ENCODE measurements at places on chromosomes 5 and 9. TPM values are rescaled to one million over a fixed set of nuclear protein-coding genes. Genes with fewer than 3 reads are reported as not detected.
A peak's percentile ranks its signal among the peaks of the same experiment; 100 is the strongest.

DNA sequence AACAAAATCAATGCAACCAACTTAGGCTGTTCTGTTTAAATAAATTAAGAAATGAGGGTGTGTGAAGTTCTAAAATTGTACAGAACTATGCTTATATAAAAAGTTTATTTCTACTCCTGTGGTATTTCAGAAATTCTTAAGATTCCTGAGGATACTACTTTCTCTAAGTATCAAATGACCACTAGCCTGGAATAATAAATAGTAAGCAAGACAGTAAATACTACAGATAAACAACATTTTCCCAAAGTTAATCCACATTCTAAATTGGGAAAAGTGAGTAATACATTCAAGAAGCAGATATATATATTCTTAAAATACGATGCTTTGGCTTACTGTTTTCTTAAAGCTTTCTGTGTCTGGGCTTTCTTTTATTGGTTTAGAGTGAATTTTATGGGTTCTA, 29.5 kb downstream of the CCNH start:
- H3K4me3 ChIP-seq: no peak overlapping the region
- H3K27me3 ChIP-seq: no peaks in the 10 kb centered on the region
- H3K4me1 ChIP-seq: peaks cover 3% of the 10 kb centered on the region
- no peak overlapping the region for H3K27ac ChIP-seq
- DNase-seq: no peak

- H3K4me1 ChIP-seq: peaks cover 10% of the 10 kb centered on the region
- H3K27ac ChIP-seq: no peak overlapping the region
- H3K36me3 ChIP-seq: peaks cover 54% of the 10 kb centered on the region
- H3K4me3 ChIP-seq: no peak overlapping the region
Observed at GRCh38 chr9:128107468-128108268, 19.9 kb downstream of the PTGES2 start.

- H3K27me3 ChIP-seq: peaks cover 7% of the 10 kb centered on the region
- DNase-seq: no peak
- H3K4me3 ChIP-seq: no peak overlapping the region
- peaks cover 15% of the 10 kb centered on the region for H3K4me1 ChIP-seq
- peaks cover 4% of the 10 kb centered on the region for H3K36me3 ChIP-seq
Observed at GRCh38 chr5:76787237-76787636, 31.6 kb upstream of the F2RL1 start.

DNA sequence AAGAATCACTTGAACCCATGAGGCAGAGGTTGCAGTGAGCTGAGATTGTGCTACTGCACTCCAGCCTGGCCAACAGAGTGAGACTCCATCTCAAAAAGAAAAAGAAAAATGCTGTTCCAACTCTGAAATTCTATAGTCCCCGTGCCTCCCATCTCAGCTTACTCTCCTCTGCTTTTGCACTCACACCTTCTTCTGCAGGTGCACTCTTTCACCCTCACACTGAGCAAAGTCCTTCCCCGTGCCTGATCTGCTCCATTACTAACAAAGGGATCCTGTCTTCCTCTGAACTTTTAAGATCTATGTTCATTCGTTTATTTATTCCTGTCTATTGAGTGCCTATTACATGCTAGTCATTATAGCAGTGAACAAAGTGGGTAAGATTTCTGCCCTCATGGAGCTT, 47.8 kb downstream of the SUSD1 start:
- no peaks in the 10 kb centered on the region for H3K27me3 ChIP-seq
- DNase-seq: no peak
- H3K36me3 ChIP-seq: peaks cover 10% of the 10 kb centered on the region
- no peak overlapping the region for H3K27ac ChIP-seq

GRCh38 chr9:77649109-77649812, 1.1 kb upstream of the GNA14 start:
- DNase-seq: no peak
- H3K27ac ChIP-seq: no peak overlapping the region
- peaks cover 7% of the 10 kb centered on the region for H3K4me1 ChIP-seq
- H3K36me3 ChIP-seq: no peaks in the 10 kb centered on the region
- H3K4me3 ChIP-seq: peak overlapping the region; percentile 74

DNA sequence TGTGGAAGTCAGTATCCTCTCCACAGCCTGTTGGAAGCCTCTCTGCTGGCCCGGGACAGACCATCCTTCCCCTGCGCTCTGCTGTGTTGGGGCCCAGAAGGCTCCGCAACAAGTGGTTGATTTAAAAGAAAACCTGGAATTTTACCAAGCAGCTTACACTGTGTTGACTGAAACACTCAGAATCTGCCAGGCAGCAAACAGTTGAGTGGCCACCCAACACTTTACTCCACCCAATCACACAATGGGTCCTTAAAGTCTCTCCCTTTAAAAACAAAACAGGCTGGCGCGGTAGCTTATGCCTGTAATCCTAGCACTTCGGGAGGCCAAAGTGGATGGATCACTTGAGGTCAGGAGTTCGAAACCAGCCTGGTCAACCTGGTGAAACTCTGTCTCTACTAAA, 28.0 kb upstream of the DMRT3 start:
- no peak overlapping the region for H3K4me3 ChIP-seq
- H3K27me3 ChIP-seq: peaks cover 20% of the 10 kb centered on the region
- H3K27ac ChIP-seq: no peak overlapping the region
- no peaks in the 10 kb centered on the region for H3K4me1 ChIP-seq

DNA sequence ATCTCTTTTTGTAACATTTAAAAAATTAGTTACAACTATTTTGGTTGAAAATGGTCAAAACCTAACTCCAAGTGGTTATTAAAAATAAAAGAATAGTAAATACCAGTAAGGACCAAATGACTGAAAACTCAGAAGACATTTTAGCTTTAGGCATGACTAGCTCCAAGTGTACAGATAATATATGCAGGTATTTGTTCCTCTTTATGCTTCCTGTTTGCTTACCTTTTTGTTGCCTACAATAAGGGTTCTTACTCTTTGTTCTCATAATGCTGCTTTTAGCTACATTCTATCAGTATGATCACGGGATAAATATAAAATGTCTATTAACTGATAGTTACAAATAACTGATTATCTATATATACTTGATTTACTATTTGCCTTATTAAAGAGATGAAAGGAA, 259.6 kb downstream of the CDH12 start:
- no peak overlapping the region for H3K4me3 ChIP-seq
- H3K27me3 ChIP-seq: no peaks in the 10 kb centered on the region
- no peak for DNase-seq
- H3K36me3 ChIP-seq: no peaks in the 10 kb centered on the region
- no peak overlapping the region for H3K27ac ChIP-seq
- no peaks in the 10 kb centered on the region for H3K4me1 ChIP-seq

DNA sequence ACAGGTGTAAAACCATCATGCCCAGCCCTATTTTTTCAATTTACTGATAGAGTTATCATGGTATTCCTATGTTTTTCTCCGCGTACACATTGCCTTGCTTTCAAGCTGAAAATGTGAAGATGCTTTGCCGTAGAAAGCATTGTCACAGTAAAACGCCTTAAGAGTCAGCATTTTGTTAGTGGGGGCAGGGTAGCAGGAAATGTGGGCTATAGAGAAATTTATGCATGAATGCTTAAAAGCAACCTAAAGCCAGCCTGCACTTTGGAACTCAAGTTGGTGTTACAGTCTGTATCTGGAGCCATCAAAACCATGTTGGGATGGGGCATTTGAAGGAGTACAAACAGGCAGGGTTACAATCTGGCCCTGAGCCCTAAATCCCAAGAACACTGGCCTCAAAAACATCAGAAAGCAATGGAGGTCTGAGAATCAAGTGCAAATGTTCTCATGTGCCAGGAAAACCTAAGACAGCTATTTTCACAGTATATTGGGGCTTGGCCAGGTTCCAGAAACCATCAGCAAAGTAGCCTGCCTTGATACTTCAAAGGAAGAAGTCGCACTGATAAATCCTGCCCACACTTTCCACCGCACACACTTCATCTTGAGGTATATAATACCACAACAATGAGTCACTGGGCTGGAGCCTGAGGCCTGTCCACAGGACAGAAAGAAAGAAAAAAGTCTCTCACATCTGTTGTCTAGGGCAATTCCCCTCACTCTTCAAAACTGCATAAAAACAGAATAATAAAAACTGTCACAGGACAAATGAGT, 313.8 kb downstream of the ENC1 start:
- H3K4me3 ChIP-seq: no peak overlapping the region
- H3K27ac ChIP-seq: no peak overlapping the region
- peak; percentile 30 for DNase-seq
- H3K36me3 ChIP-seq: no peaks in the 10 kb centered on the region
- H3K27me3 ChIP-seq: peaks cover 35% of the 10 kb centered on the region

- no peaks in the 10 kb centered on the region for H3K4me1 ChIP-seq
- peaks cover 2% of the 10 kb centered on the region for H3K27me3 ChIP-seq
- no peak overlapping the region for H3K4me3 ChIP-seq
- no peak overlapping the region for H3K27ac ChIP-seq
- DNase-seq: no peak
Observed at GRCh38 chr9:21935631-21936030, 58.6 kb downstream of the CDKN2A start.

GRCh38 chr5:93894601-93895354, 153.4 kb upstream of the POU5F2 start:
- no peaks in the 10 kb centered on the region for H3K36me3 ChIP-seq
- H3K4me1 ChIP-seq: peaks cover 2% of the 10 kb centered on the region
- no peak overlapping the region for H3K4me3 ChIP-seq
- no peak overlapping the region for H3K27ac ChIP-seq

GRCh38 chr5:143760131-143760505, 51.8 kb upstream of the HMHB1 start:
- DNase-seq: no peak
- H3K27me3 ChIP-seq: peaks cover 7% of the 10 kb centered on the region
- H3K36me3 ChIP-seq: peaks cover 7% of the 10 kb centered on the region
- H3K4me3 ChIP-seq: no peak overlapping the region

DNA sequence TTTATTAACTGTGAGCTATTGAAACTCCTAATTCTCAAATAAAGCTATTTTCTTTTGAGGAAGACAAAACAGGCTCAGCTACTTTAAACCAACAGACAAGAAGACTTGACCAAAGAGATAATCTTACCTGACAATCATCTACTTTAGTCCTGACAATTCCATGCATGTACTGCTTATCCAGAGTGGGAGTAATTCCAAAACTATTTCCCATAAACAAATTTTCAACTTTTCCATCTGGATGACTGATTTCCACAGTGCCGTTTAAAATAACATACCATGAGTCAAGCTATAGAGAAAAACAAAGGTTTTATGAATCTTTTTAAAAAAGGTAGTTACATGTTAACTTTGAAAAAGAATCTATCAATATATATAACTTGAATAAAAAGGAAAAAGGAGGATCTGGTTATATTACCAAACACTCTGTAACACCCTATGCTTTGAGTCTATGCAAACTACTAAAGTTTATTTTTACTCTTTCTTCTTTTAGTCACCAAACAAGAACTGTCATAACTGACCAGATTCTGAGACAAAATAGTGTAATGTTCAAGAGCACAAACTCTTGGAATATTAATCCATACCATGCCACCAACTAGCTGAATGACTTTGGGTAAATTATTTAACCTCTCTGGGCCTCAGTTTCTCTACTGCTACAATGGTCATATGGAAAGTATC, 129.7 kb downstream of the RAPGEF6 start:
- no peak overlapping the region for H3K4me3 ChIP-seq
- no peak for DNase-seq
- H3K27me3 ChIP-seq: no peaks in the 10 kb centered on the region
- H3K27ac ChIP-seq: no peak overlapping the region

DNA sequence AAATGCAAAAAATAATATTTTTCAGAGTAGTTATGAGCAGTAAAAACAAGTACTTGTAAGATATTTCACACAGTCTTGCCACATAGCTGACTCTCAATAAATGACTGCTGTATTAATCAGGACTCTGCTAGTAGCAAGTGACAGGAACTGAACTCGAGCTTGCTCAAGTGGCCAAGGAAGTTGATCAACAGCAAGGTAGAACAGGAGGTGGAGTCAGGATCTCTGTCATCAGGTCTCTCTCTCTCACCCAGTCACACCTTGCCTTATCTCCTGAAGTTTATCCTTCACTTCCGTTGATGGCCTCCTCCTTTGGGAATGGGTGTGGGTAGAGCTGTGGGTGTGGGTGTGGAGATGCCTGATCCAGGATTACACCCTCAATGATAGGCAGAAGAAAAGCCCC, 107.0 kb downstream of the GPBP1 start:
- H3K36me3 ChIP-seq: no peaks in the 10 kb centered on the region
- H3K27me3 ChIP-seq: peaks cover 7% of the 10 kb centered on the region
- no peaks in the 10 kb centered on the region for H3K4me1 ChIP-seq
- no peak for DNase-seq

DNA sequence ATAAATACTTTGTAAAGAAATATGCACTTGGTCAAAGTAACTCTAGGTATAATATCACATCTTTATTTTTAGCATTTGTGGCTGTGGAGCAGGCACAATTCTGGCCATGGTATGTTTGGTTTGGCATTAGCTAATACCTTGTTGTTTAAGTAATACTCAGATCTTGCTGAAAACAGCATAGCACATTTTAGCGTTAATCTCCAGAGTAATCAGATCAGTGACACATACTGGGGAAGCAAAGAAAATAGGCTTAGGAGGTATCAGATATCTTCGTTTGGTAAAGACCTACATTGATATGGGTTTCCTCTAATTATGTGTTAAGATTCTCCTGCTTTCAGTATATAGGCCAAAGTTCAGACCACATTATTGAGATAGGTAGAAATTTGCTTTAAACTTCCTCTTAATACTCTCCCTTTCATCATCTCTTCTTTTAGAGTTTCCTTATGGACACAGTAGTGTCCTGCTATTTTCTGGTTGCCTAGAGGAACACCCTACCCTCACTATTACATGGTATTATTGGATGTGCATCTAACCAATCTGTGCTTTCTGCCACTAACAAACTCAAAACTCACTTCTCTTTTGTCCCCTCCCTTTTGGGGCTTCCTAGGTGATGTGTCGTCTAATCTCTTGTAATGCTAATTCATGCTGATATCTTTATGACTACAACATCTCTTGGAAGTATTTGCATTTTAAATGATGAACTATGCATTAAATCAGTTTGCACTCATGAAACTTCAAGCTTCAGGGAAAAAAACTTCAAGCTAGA, 437.3 kb upstream of the ADAMTSL1 start:
- no peaks in the 10 kb centered on the region for H3K36me3 ChIP-seq
- H3K4me3 ChIP-seq: no peak overlapping the region
- H3K4me1 ChIP-seq: no peaks in the 10 kb centered on the region
- DNase-seq: no peak
- no peak overlapping the region for H3K27ac ChIP-seq

The CCNH gene
- 68.2 TPM for total RNA-seq

The FOXD4L5 gene
- total RNA-seq: 0.09 TPM

The HSD17B3 gene
- not detected for total RNA-seq

The SPAG8 gene
- total RNA-seq: 1.5 TPM

The GRIN1 gene
- not detected for total RNA-seq

The SPATA31A1 gene
- not detected for total RNA-seq

The F12 gene
- 3.5 TPM for total RNA-seq

The SLC23A1 gene
- 4.2 TPM for total RNA-seq
